ENCODE measurements at places on chromosomes 7 and 10.

GRCh38 chr10:21184984-21185383, 287.9 kb upstream of the NEBL start:
- no peak for DNase-seq

GRCh38 chr10:116683821-116684220, 58.5 kb downstream of the HSPA12A start:
- no peak for DNase-seq

DNA sequence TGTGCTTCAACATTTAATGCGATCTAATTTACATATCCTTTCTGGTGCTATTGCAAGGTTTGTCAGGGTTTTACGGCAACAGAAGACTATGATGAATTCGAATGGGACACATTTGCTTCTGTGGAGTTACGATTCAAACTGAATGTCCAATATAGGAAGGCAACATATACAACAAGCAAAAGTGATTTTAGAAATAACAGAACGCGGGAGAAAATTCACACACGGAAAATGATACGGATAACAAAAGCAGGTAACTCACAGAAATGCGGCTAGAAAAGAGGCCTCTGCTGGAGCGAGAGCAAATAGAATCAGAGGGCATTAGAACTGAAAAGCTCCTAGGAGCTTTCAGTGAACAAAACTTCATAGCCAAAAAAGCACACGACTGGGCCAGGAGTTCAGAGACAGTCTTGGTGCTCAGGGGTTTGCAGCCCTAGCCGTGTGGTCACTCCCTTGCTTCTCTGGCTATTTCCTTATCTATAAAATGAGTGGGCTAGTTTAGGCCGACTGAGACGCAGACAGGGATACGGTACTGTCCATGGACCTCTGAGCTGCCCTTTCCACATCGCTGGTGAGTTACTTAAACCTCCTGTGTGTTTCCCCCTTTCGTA, 557 bp upstream of the TAX1BP1 start:
- peak; percentile 46 for DNase-seq

GRCh38 chr7:39211581-39211980, 233.9 kb downstream of the POU6F2 start:
- no peak for DNase-seq

GRCh38 chr10:131177431-131178327, 133.8 kb downstream of the TCERG1L start:
- DNase-seq: no peak

DNA sequence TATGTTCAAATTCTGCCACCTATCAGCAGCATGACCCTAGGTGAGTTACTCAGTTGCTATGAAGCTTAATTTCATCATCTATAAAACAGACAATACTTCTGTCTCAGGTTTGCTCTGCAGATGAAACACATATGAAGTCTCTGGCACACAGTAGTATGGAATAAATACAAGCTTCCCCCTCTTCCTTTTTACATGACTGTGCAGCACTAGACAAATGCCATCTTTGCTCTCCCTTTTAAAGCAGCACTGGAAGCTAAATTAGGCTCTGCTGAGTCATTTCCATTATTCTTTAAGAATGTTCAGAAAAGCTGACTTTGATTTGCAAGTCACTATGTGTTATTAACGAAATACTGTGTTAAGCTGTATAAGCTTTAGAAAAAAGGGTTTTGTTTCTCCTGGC, 40.7 kb upstream of the ANAPC16 start:
- no peak for DNase-seq

GRCh38 chr10:35124540-35124939, 2.1 kb upstream of the CREM start:
- no peak for DNase-seq

- DNase-seq: no peak
Measured at GRCh38 chr7:23164846-23165245, 17.0 kb upstream of the NUP42 start.

- no peak for DNase-seq
Measured at GRCh38 chr7:140637400-140637799, 3.2 kb downstream of the DENND2A start.

GRCh38 chr10:101095550-101096213, 33.9 kb downstream of the KAZALD1 start:
- peak; percentile 8 for DNase-seq

- no peak for DNase-seq
Measured at GRCh38 chr7:142301299-142301698, 43.4 kb upstream of the PRSS58 start.

DNA sequence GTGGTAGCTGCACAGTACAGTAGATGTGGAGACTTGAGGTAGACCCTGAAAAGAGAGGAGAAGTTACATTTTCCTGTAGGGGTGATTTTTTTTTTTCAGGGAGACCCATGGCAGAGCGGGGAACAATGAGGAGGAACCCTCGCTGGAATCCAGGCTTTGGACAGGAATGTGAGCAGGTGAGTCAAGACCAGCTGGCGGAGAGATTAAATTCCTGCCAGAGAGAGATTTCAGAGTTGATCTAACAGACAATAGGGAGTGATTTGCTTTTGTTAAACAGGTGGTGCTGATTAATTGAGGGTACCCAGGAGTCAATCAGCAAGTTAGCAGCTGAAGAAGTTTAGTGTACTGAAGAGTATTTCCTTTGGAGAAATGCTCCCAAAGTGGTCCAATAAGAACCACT, 41.6 kb upstream of the MINDY3 start:
- DNase-seq: no peak

- DNase-seq: no peak
Measured at GRCh38 chr7:158021836-158022235, 565.8 kb downstream of the PTPRN2 start.

- no peak for DNase-seq
Measured at GRCh38 chr7:78490524-78490923, 692.0 kb downstream of the PHTF2 start.

- no peak for DNase-seq
Measured at GRCh38 chr7:2971914-2972834, 71.5 kb downstream of the CARD11 start.

DNA sequence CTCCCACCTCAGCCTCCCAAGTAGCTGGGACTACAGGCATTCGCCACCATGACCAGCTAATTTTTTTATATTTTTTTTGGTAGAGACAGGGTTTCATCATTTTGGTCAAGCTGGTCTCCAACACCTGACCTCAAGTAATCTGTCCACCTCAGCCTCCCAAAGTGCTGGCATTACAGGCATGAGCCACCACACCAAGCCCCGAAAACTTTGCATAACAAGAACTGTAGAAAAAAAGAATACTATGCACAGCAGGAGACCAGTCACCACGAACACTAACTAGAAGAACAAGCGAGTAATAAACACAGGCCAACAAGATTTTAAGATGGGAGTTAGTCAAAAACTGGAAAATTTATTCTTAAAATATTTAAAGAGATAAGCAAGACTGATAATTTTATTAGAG, 447.0 kb downstream of the ETV1 start:
- no peak for DNase-seq

GRCh38 chr10:48910548-48910947, 29.1 kb downstream of the LRRC18 start:
- no peak for DNase-seq

DNA sequence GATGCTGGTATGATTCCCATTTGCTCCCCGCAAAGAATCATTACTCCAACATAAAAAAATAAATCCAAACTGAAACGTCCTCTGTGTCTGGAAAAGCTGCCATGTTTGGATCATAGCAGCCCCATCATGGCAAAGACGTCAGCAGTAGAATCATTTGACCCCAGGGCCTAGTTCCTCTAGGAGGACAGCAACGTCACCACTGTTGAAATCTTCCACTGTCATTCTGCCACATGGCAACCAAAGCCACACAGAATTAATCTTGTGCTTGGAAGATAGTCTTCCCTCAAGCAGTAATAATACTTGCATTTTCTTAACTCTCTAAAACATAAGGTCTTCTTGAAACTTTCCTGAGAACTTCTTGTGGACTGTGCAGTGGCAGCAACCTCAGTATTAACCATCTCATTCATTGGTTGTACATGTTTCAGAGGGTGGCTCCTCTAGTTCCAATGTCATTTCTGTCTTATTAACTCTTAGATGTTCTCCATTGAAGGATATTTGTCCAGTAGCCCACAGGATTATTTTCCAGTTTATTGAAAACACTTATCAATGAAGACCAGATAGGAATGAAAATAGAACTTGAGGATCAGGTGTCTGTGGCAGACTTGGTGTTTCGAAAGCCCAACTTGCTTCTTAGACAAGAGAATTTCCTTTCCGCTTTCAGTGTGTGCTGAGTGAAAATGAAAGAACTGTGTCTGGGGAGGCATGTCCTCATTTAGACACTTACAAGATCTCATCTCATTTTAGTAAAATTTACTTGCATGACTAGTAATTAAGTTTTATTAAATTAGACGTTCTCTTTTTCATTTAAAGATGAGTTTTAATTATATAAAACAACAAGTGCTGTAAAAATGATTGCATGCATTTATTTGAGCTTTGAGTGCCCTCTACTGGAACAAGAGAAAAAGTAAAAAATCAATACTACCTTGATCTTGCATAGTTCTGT, 28.9 kb upstream of the INHBA start:
- DNase-seq: no peak

- DNase-seq: peak; percentile 13
Measured at GRCh38 chr10:3902809-3903410, 117.9 kb upstream of the KLF6 start.

GRCh38 chr7:139784648-139785047, 6.8 kb upstream of the HIPK2 start:
- DNase-seq: no peak

DNA sequence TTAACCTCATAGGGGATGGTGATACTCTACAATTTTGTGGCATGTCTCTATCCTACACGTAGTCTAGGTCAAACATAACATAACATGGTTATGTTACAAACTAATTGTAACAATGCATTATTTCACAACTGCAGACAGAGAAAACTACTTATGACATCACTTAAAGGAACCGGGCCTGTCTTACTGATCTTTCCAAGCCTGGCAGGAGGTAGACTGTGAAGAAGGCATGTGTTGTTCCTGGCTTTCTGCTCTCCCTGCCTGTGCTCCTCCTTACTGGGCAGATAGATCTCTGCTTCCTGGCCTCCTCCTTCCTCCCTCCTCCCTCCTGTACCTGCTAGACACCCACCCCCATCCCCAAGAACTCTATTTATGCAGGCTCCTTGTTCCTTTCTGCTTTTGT, 5.4 kb downstream of the CACNB2 start:
- DNase-seq: no peak

DNA sequence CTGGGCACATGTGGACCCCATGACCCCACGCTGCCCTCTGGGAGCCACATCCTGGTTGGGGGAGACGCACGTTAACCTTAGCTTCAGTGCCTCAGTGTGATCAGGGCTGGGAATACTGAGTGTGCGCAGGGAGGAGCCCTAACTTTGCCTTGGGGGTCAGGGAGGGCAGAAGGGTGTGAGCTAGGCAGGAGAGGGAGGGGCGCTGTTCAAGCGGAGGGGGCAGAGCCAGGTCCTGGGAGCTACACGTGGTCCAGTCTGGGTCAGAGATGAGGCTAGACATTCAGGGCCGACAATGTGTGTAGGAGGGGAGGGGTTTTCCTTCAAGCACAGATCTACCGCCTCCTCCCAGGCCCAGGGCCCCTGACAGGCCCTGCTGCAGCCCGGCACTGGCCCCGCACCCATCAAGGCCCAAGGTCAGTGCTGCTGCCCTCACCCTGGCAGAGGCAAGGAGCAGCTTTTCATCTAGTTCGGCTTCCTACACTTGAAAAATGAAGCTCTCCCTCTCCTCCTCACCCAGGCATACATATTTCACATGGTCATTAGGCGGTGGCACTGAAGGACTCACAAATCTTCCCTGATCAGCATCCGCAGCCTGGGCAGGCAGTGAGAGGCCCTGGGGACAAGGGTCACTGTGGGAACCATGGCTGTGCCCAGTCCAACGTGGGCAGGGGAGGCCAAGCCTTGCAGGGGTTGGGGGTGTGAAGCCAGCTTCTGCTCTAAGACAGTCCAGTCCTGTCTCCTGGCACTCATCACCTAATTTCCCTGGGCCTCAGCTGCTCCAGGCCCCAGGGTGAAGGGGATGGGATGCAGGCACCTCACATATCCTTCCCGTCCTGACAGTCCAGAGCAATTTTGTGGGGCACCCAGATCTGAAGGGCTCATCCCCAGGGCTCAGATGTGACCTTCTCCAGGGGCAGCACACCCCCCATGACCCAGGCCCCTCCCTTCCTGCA, 47.3 kb downstream of the C10orf105 start:
- DNase-seq: no peak

GRCh38 chr10:7937315-7937945, 117.1 kb upstream of the GATA3 start:
- no peak for DNase-seq

DNA sequence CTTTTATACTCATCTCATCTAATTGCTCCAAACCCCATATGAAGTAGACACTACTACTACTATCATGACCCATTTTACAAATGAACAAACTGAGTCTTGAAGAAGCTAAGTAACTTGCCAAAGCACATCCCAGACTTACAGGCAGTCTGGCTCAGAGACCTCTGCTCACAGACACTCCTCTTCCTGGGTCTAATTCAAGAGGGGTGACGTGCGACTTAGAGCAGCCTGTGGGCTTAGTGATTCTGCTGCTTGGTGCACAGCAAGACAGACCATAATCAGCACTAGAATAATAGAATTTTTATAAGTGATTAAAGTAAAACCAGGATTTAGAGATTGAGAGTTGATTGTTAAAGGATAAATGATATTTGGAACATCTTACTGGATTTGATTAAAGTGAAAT, 750.8 kb downstream of the AUTS2 start:
- no peak for DNase-seq

GRCh38 chr10:120803972-120804371, 47.2 kb upstream of the WDR11 start:
- DNase-seq: no peak

- DNase-seq: no peak
Measured at GRCh38 chr10:50511492-50512213, 112.1 kb downstream of the SGMS1 start.

Measured in amniotic stem cell (primary cell).